ENCODE measurements at places on chromosomes 16 and 17.

DNA sequence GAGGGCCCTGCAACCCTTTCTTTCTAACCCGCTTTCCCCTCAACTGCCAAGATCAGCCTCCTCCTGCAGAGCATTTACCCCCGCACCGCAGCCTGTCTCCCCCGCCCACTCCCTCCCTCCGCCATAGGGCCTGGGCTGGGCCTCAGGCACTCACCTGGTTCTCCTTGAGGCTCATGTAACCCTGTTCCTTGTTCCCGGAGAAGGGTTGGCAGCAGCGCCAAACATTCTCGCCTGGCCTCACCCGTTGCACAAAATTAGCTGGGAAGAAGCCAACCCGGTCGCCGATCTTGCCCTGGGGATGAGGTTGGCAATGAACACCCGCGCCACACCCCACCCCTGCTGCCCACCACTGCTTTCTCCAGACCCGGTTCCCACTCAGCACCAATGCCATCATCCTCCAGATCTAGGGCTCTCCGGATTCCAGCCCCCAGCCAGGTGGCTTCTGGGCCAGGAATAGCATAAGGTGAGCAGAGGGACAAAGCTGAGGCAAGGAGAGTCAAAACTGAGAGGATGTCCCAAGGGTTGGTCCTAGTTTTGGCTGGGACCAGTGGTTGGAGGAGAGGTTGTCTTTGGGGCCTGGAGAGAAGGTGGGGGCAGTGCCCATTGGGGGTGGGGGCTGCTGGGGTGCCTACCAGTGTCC lies 12.8 kb downstream of the STAC2 start:
- no peak for DNase-seq

DNA sequence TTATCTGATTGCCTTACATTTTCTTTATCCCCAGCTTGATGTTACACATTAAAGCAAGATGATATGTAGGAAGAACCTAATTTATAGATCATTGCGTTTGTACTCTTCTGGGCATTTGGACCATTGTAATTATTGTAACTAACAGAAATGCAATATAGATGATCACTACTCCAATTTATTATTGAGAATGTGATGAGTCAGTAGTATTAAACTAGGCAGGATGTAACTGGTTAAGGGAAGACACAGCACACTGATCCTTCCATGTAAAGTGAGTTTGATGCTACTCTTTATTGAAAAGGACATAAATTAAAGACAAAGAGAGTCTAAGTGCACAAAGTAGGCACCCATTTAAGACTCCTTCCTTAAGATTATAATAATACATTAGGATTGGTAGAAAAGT lies 223.8 kb downstream of the KIF2B start:
- DNase-seq = no peak

DNA sequence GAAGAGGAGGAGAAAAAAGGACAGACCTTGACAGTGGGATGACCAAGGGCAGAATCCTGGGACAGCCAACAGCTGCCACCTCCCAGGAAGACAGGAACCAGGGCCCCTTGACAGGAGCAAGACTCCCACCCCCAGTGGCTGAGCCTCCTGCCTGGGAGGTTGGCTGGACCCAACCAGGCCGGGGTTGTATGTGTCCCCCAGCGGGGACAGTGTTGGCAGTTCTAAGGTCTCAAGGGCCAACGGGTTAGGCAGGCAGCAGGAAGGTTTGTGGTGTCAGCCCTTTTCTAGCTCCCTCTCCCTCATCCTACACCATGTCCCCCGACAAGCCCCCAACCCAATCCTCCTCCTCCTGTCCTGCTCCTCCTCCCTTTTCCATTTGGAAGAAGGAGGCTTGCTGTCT lies 126.2 kb downstream of the MRM1 start:
- no peak for DNase-seq

GRCh38 chr17:41010441-41010840 lies 1.5 kb upstream of the KRTAP3-1 start:
- no peak for DNase-seq

- DNase-seq = no peak
Measured at GRCh38 chr17:45951941-45952340, 47.1 kb upstream of the STH start.

GRCh38 chr16:87669672-87670071 lies 67.4 kb downstream of the JPH3 start:
- no peak for DNase-seq

- no peak for DNase-seq
Measured at GRCh38 chr16:83725313-83725712, 82.5 kb upstream of the HSBP1 start.

- DNase-seq = no peak
Measured at GRCh38 chr17:49760932-49761558, 2.9 kb downstream of the FAM117A start.

DNA sequence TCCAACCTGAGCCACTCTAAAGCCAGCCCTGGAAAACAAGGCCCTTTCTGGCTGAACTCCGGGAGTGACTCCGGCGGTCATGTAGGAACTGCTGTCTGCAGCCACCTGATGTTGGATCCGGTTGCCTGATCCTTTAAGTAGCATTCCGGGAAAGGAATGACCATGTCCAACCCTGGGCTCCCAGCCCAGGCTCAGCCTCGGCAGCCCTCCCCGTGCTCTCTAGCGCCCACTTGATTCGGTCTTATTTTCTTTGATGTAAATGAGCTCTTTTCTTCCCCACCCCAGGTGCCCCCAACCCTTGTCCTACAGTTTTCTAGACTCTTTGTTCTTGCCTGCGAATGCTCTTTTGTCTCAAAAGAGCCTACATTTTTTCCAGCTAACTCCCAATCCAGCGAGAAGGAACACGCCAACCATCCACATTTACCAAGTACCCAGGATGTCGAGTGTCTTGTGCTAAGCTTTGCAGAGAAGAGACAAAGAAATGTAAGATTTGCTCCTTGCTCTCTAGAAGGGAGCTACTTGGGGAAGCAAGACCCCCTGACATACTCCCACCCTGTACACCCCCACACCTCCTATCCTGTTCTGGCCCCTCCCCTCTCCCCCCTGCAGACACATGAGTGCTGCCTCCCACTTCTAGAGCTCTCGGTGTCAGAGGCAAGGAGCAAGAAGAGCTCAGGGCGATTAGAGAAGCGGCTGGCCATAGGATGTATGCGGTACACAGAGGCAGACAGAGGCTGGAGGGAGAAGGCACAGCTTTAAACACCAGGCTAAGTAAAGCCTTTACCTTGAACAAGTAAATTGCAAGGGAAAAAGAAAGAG lies 53.8 kb downstream of the COG7 start:
- no peak for DNase-seq

DNA sequence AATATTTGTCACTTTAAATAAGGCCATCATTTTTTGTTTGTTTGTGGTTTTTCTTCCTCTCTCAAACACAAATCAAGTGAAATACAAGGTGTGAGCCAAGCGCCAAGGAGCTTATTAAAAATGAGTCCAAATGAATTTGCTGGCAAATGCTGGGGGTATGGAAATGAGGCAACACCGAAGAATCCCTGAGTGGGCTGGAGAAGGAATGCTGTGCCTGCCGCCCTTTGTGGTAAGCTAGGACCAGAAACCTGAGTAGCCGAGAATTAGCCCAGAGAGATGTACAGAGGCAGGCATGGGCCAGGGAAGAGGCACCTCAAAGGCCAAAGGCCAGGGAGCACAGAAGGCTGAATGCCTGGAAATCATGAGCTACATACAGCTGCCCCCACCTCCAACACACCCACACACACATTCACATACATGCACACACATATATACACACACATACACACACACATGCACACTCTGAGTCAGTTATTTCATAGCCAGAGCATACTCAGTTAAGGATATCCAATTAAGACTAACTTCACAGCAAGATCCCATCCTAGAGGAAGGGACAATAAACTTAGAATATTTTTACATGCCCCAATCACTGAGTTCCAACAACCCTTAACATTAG lies 266.1 kb upstream of the DYNLRB2 start:
- no peak for DNase-seq

DNA sequence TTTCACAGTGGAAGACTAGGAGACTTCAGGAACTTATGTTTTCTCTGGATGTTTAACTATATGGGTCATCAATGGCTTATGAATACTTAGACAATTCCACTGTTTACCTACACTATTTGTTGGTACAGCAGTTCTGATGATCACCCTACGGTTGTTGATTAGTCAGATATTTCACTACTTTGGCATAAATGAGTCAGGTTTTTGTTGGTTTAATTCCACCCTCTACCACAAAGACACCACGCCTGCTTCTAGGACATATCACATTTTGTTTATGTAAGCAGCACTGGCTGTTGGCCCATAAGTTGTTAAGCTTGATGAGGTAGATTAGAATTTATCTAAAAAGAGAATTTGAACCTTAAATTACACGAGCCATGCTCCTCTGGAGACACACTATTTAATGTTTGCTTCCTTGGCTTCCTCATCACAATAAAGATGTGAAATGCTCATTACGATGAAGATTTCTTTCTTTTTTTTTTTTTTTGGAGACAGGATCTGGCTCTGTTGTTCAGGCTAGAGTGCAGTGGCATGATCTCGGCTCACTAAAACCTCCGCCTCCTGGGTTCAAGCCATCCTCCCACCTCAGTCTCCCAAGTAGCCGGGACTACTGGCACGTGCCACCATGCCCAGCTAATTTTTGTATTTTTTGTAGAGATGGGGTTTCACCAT lies 4.3 kb downstream of the GDE1 start:
- no peak for DNase-seq

GRCh38 chr17:68389041-68389440 lies 68.3 kb downstream of the WIPI1 start:
- no peak for DNase-seq

DNA sequence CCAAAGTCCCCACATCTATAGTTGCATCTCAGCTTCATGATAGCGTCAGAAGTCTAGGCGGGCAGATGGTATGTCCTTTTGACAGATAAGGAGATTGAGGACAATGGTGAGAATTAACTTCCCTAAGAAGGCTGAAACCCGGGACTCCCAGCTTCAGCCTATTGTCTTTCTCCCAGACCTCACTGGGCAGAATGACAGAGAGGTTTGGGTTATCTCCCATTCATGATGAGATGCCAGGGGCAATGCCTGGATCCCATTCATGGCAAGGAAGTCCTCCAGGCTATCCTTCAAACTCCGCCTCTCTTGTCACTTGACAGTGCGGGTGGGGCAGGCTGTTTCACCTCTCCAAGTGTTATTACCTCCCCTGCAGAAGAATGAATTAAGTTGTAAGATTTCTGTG lies 100.3 kb downstream of the IRX5 start:
- no peak for DNase-seq

- DNase-seq = no peak
Measured at GRCh38 chr17:57565176-57565575, 179.9 kb downstream of the CCDC182 start.

- no peak for DNase-seq
Measured at GRCh38 chr17:76492123-76492988, 8.9 kb downstream of the RHBDF2 start.

GRCh38 chr17:68908045-68908444 lies 47.1 kb downstream of the ABCA8 start:
- DNase-seq = no peak

Measured in nucleus accumbens (tissue), 56 donors.